ENCODE measurements at places on chromosomes 11 and 22.
A peak's percentile ranks its signal among the peaks of the same experiment; 100 is the strongest.

DNA sequence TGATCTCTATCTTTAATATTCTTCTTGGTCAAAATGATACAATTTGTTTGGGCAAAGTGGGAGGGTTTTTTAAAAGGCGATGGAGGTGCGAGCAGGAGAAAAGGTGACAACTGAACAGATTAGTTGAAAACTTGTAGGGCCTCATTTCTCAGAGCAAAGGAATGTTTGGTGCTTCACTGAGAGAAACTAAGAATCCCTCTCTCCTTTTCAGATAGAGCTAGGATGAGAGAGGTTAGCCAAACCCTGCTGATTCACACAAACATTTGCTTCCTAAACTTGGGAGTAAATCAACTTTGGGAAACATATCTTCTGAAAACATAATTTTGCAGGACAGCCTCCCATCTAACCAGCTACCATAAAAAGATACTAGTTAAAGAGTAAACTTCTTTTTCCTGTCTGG, 57.0 kb downstream of the PHF21A start:
- no peak for DNase-seq

- no peak for DNase-seq
Measured at GRCh38 chr22:38727123-38727522, 21.4 kb downstream of the GTPBP1 start.

GRCh38 chr22:20203552-20204201, 52.8 kb upstream of the CCDC188 start:
- no peak for DNase-seq

DNA sequence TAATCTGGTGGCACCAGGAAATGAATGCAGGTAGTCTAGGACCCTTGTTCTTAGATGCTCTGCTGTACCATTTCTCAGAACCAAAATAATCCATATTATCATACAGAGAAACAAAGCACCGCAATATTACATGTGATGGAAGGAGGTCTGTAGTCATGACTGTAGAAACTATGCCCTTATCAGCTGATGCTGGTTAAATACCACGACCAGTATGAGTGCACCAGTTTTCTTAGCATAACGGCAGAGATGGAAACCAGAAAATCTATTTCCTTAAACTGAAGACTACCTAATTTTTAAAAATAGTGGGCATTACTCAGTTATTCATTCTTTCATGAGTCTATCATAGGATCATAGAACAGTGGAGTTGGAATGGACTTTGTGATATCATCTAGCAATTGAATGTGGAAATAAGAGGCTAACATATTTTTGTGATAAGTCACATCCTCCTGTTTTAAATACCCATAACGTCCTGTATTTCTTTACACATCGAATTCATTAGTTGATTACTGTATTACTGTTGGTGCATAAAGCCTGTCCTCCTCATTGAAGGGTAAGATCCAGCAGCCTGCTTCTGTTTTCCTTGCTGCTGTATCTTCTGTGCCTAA, 15.1 kb downstream of the JHY start:
- DNase-seq: no peak

DNA sequence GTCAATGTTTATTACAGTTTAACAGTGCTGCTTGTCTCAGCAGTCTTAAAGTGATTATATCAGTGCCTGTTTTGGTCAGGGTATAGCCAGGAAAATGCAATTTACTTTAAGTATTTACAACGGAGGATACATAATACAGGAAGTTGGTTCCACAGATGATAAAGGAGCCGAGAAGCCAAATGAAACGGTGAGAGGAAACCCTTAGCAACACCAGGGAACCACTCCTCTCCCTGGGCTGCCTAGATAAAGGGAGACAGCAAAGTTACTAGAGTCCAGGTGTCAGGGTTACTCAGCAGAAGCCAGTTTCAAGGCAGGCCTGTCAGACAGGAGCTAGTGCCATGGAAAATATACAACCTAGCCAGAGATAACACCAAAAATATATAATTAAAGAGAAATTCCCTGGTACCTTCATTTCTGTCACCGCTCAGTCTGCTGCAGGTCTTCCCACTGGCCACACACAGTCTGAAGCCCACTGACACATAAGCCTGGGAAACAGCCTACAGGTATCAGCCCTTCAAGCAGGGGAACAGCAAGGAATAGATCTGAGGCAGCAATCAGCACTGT, 55.5 kb downstream of the FAM76B start:
- DNase-seq: no peak

- DNase-seq: no peak
Measured at GRCh38 chr11:69292221-69292648, 1.7 kb upstream of the MYEOV start.

DNA sequence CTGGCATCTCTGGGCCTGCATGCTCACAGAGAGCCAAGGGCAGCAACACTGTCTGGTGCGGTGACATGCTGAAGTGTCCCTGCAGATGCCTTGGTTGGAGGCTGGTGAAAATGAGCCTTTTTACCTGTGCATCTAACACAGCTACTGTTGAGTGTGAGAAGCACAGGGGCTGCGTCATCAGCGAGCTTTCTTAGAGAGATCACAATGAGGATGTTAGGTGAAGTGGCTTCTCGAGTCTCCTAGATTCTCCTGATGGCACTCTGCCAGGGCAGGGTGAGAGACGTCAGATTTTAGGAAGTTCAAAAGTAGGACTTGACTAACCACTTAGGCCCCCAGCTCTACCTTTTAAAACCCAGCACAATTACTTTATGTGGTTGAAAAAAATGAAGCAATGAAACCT, 3.6 kb upstream of the SLC15A3 start:
- no peak for DNase-seq

GRCh38 chr11:13105237-13105844, 96.2 kb downstream of the RASSF10 start:
- DNase-seq: peak; percentile 86

GRCh38 chr11:85603220-85603619, 23.9 kb downstream of the DLG2 start:
- no peak for DNase-seq

GRCh38 chr22:38901111-38901641, 29.2 kb upstream of the CBX6 start:
- no peak for DNase-seq

DNA sequence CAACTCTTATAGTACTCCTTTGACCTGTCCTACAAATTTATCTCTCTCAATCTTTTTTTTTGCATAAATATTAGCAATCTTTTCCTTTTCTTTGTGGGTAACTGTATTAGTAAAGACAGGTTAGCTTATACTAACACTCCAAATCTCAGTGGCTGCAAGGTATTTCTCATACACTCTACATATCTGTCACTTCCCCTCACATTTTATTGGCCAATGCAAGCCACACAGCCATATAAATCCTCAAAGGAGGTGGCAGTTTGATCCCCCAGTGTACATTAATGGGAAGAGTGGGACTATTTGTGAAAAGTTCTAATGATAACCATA, 42.6 kb upstream of the EED start:
- DNase-seq: no peak

GRCh38 chr11:96246718-96247552, 96.1 kb downstream of the MAML2 start:
- no peak for DNase-seq

GRCh38 chr11:115590254-115590653, 86.0 kb upstream of the CADM1 start:
- peak; percentile 95 for DNase-seq

DNA sequence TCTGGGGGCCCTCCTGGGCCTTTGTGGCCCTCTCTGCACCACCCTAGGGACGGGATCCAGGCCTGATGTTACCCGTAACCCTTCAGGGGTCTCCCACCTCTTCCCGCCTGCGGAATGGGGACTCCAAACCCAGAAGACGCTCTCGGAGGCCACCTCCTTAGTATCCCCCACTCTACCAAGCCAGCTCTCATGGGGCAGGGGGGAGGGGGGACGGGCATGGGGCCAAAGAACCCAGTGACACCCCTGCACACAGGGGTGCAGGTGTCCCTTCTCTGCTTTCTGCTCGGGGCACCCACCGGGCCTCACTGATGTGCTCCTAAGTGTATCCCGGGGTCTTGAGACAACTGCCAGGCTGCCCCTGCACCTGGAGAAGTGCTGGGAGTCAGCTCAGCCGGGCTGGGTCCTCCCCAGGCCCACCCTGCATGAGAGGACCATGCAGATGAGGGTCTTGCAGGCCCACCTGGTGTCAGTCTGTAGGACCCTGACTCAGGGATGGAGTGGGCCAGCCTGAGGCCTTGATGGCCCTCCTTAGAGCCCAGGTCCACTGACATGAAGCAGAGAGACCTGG, 176.9 kb downstream of the IGLL1 start:
- no peak for DNase-seq

DNA sequence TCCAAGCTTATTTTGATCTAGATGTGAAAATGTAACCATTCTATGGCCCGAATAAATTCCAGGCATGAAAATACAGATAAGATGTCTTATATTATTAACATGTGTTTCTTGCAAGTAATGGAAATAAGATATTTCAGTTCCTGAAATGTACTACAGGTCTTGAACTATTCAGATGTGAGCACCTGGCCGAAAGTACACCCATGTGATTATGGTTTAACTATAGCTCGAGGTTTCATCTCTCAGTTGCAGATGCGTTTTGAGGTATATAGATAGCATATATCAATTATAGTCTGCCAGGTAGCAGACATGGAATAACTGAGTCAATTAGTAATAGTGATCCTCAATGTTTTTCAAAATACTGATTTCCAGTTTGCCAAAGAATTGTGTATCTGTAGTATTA, 68.3 kb downstream of the DDIAS start:
- DNase-seq: no peak

DNA sequence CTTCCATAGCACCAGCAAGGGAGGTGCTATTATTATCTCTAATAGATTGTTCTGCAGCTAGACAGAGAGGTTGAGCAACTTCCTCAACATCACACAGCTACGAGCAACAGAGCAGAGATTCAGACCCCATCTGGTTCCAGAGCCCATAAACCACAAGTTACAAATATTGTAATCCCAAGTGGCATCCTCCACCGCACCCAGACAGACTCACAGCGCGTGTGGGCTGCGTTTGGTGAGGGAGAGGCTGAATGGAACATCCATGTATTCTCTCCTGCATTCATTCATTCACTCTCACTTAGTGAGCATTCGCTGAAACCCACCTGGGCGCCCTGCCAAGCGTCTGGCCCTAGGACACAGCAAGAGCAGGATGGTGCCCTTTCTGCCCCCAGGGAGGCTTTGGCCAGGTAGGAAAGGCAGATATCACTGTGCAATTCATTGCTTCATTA, 33.5 kb downstream of the LIF start:
- DNase-seq: no peak

- no peak for DNase-seq
Measured at GRCh38 chr11:58193391-58193790, 4.5 kb downstream of the OR9Q2 start.

- no peak for DNase-seq
Measured at GRCh38 chr11:69640260-69640994, 529 bp upstream of the CCND1 start.

GRCh38 chr11:398826-399225, 4.8 kb downstream of the PKP3 start:
- DNase-seq: no peak

GRCh38 chr11:122209619-122210366, 93.8 kb upstream of the BLID start:
- DNase-seq: no peak

DNA sequence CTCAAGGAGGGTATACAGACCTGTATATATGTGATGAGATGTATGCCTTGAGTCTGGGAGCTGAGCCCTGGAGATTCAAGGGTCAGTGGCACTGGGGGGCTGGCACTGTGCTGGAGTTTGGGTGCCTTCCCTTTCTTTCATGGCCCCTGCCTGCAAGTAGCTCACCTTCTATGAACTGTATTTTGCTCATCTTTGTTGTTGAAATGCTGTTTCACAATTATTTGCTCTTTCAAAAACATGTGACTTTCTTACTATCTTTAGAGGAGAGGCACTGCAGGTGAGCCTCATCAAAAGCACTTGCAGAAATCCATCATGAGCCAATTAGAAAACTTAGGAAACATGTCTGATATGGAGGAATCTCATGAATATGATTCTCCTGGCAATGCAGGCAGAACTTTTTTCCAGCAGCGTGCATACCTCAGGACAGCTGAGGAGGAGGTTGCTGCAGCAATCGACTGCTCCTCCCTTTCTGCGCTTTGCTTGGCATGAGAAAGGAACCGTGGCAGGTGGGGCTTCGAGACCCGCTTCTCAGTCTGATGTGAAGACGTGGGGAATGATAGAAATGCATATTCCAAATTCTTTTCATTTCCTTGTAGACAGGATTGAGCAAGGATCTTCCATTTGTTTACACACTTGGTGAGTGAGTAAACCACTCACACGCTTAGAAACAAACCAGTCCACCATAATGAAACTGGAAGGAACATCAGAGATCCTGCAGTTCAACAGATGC, 178.4 kb upstream of the E2F8 start:
- no peak for DNase-seq

GRCh38 chr11:36098853-36099375, 155.1 kb downstream of the LDLRAD3 start:
- no peak for DNase-seq

DNA sequence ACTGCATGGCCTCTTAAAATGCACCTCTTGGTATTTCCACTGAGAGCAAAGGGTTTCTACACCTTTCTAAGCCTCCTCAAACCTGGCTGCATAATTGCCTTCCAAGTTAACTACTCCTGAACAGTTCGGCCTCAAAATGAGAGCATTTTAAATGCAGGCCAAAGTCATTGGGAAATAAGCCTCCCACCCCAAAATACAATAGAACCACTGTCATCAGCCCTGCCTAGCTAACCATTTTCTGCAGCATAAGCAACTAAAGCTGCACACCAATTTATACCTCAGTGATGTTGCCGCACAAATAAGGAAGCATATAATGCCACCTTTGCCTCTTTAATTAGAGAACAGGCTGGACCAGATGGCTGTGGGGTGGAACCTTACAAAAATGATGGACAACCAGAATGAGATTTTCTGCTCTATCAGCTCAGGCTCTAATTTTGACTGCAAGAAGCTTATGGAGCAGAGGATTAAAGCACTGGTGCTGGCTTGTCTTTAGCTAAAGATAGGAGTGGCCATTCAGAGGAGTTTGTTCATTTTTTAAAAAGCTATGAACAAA, 4.3 kb downstream of the TOB2 start:
- DNase-seq: no peak

DNA sequence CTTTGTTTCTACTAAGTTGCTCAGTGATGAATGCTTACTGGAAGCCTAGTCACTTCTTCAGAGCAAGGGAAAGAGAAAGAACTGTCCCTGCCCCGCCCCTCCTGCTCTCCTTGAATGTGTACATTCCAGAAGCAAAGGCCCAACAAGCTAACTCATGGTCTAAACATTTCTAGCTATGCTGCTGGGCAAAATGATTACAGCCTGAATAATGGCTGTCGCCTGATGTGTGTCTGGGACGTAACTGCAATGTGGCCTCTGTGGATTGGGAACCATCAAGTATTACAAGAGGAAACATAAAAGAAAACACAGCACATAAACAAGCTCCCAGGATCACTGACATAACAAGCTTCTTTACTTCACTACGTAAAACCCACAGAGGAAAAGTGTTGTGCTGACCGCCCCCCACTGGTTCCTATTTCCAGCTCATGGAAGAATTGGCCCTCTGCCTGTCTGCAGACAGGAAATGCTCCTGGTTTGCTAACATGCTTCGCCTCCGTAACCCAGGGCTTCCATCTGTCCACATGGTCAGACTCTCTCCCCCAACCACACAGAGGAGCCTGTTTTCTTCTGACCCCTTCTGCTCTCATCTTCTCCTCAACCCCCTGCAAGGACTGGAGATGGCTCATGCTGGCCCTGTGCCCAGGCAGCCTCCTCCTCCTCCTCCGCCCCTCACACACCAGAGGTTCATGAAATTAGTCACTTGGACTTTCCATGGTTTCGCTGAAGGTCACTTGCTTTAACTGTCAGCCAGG, 187.2 kb downstream of the MAML2 start:
- no peak for DNase-seq

- no peak for DNase-seq
Measured at GRCh38 chr11:95996621-95997235, 72.8 kb upstream of the MTMR2 start.

All from NCI-H774 (cell line).